Subcutaneous preadipocyte (primary cell): ENCODE measurements at places on chromosomes 4 and X. TPM values are rescaled to one million over a fixed set of nuclear protein-coding genes. Genes with fewer than 3 reads are reported as not detected.

Gene PARM1
- total RNA-seq = 0.20 and 0.37 TPM in 2 replicates

Gene BMP3
- total RNA-seq = under 0.01 TPM in 1 of 2 replicates, not detected in the other

Gene HAUS3
- 7.0 and 11.3 TPM in 2 replicates for total RNA-seq

Gene HPF1
- 19.0 and 23.9 TPM in 2 replicates for total RNA-seq

Gene GUCY2F
- not detected in 2 replicates for total RNA-seq

Gene SLC39A8
- total RNA-seq = 8.8 and 9.6 TPM in 2 replicates

Gene RBMXL3
- total RNA-seq = not detected in 2 replicates

Gene CENPVL3
- total RNA-seq = not detected in 2 replicates

Gene LDOC1
- total RNA-seq = 3.1 and 3.3 TPM in 2 replicates

Gene LARP1B
- total RNA-seq = 17.3 and 27.8 TPM in 2 replicates

Gene TLR2
- total RNA-seq = 0.37 and 3.7 TPM in 2 replicates

Gene BGN
- total RNA-seq = 3.3 and 11.4 TPM in 2 replicates

Gene USP17L12
- not detected in 2 replicates for total RNA-seq

Gene RHOXF1
- not detected in 2 replicates for total RNA-seq

Gene SMR3B
- total RNA-seq = not detected in 2 replicates

Gene PAGE2
- total RNA-seq = not detected in 2 replicates

Gene KLKB1
- 0.37 TPM in 1 of 2 replicates, not detected in the other for total RNA-seq

Gene ADGRG4
- total RNA-seq = not detected in 2 replicates

Gene XKRX
- total RNA-seq = under 0.01 TPM in 1 of 2 replicates, not detected in the other

Gene TDO2
- under 0.01 TPM in 1 of 2 replicates, not detected in the other for total RNA-seq

Gene PAK3
- total RNA-seq = under 0.01 TPM in 2 replicates

Gene FAM13A
- 23.5 and 27.4 TPM in 2 replicates for total RNA-seq

Gene UGT2B10
- total RNA-seq = not detected in 2 replicates

Gene FGG
- total RNA-seq = not detected in 2 replicates

Gene FAM184B
- total RNA-seq = under 0.01 TPM in 1 of 2 replicates, not detected in the other

Gene USP27X
- total RNA-seq = 2.6 and 2.7 TPM in 2 replicates

Gene SSX2B
- total RNA-seq = not detected in 2 replicates

Gene RHOXF2B
- not detected in 2 replicates for total RNA-seq

Gene RTL3
- not detected in 2 replicates for total RNA-seq

Gene SSX2
- total RNA-seq = not detected in 2 replicates

Gene PCDH7
- 2.6 and 2.7 TPM in 2 replicates for total RNA-seq

Gene CT55
- total RNA-seq = not detected in 2 replicates

Gene IL3RA
- total RNA-seq = not detected in 2 replicates

Gene FGB
- not detected in 2 replicates for total RNA-seq

Gene CAMK2D
- 172 and 249 TPM in 2 replicates for total RNA-seq

Gene ZNF630
- total RNA-seq = 0.98 and 1.1 TPM in 2 replicates

Gene UGT2A1
- not detected in 2 replicates for total RNA-seq

Gene POU3F4
- not detected in 2 replicates for total RNA-seq

Gene NDST3
- not detected in 2 replicates for total RNA-seq

Gene HSFX3
- not detected in 2 replicates for total RNA-seq

Gene TMSB15C
- total RNA-seq = 1.1 and 1.2 TPM in 2 replicates

Gene TEX13B
- total RNA-seq = not detected in 2 replicates

Gene TMPRSS11B
- not detected in 2 replicates for total RNA-seq

Gene MID1IP1
- 93.1 and 119 TPM in 2 replicates for total RNA-seq

Gene CYBB
- total RNA-seq = not detected in 2 replicates

Gene CCNB3
- total RNA-seq = under 0.01 and 0.73 TPM in 2 replicates

Gene TBC1D8B
- 7.0 and 8.6 TPM in 2 replicates for total RNA-seq

Gene KCTD8
- total RNA-seq = 0.20 TPM in 1 of 2 replicates, not detected in the other

Gene SPANXN3
- not detected in 2 replicates for total RNA-seq

Gene REPS2
- total RNA-seq = 0.37 and 0.39 TPM in 2 replicates

Gene GDPD2
- total RNA-seq = under 0.01 TPM in 2 replicates

Gene RRAGB
- total RNA-seq = 10.4 and 12.5 TPM in 2 replicates

Gene MAGEB1
- total RNA-seq = not detected in 2 replicates

Gene ABLIM2
- total RNA-seq = 0.20 and 2.2 TPM in 2 replicates

Gene CFAP99
- not detected in 2 replicates for total RNA-seq

Gene HTR2C
- not detected in 2 replicates for total RNA-seq

Gene ADH1A
- total RNA-seq = not detected in 2 replicates

Gene SPP1
- 0.37 and 0.39 TPM in 2 replicates for total RNA-seq

Gene ARHGAP6
- total RNA-seq = 26.1 and 29.7 TPM in 2 replicates
